ENCODE measurements at places on chromosomes 3 and 15.
A peak's percentile ranks its signal among the peaks of the same experiment; 100 is the strongest.

- DNase-seq: no peak
Observed at GRCh38 chr15:51814606-51815005, 14.8 kb upstream of the TMOD3 start.

GRCh38 chr3:127606981-127607595 is 8.9 kb downstream of the MCM2 start:
- DNase-seq: no peak

GRCh38 chr15:39543651-39544050 is 37.2 kb upstream of the THBS1 start:
- DNase-seq: no peak

GRCh38 chr3:89000886-89001285 is 106.5 kb upstream of the EPHA3 start:
- no peak for DNase-seq

- peak; percentile 75 for DNase-seq
Observed at GRCh38 chr3:42080453-42080872, 10.7 kb upstream of the TRAK1 start.

- DNase-seq: no peak
Observed at GRCh38 chr15:95902606-95903005, 427.9 kb upstream of the NR2F2 start.

- no peak for DNase-seq
Observed at GRCh38 chr3:27449530-27450150, 34.5 kb downstream of the SLC4A7 start.

DNA sequence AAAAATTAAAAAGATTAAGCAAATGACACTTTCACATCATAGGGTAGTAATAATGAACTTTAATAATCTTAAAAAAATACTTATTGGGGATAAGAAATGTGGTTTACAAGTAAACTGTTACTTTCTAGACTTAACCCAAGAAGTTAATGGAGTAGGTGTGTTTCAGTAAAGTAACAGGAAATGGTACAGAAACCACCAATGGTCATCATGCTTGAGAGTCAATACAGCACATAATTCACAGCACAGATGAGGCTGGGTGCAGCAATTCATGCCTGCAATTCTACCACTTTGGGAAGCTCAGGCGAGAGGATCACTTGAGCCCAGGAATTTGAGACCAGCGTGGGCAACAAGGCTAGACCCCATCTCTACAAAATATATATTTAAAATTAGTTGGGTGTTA is 11.5 kb upstream of the USP50 start:
- no peak for DNase-seq

- DNase-seq: no peak
Observed at GRCh38 chr15:23484870-23485269, 37.8 kb upstream of the GOLGA6L2 start.

GRCh38 chr3:15471861-15472260 is 44.5 kb downstream of the EAF1 start:
- no peak for DNase-seq

DNA sequence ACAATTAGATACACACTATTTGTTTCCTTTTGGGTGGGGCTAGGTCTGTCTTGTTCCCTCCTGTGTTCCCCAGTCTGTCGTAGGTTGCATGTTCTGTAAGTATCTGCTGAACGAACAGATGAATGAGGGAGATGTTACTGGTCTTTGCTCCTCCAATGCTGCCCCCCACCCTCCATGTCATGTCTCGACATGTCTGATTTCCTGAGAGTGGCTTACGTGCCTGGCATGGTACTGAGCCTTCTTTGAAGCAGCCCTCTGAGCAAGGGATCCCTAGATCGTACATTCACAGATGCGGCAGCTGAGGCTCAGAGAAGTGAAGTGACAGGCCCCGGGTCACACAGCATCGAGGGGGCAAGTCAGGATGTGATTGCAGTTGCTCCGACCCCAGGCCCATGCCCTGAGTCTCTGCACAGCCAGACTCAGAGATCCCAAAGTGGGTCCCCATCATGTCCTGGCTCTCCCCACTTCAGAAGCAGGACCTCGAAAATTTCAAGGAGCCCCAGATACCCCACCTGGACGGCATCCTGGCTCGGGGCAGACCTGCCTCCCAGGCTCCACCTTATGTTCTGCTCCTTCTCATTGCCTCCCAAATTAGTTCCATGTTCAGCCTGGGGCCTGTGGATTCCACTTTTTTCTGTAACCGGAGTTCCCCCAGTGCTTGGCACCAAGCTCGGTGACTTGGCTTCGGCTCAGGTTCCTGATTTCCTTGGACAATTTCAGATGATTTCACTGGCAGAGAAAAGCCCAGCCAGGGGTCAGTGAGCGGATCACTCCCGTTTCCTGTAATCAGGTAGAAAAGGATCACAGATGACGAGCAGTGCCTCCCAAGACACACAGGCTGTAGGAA is 24.7 kb downstream of the GOLGA6L2 start:
- DNase-seq: no peak

GRCh38 chr15:51776952-51777569 is 25.7 kb downstream of the TMOD2 start:
- peak; percentile 82 for DNase-seq

DNA sequence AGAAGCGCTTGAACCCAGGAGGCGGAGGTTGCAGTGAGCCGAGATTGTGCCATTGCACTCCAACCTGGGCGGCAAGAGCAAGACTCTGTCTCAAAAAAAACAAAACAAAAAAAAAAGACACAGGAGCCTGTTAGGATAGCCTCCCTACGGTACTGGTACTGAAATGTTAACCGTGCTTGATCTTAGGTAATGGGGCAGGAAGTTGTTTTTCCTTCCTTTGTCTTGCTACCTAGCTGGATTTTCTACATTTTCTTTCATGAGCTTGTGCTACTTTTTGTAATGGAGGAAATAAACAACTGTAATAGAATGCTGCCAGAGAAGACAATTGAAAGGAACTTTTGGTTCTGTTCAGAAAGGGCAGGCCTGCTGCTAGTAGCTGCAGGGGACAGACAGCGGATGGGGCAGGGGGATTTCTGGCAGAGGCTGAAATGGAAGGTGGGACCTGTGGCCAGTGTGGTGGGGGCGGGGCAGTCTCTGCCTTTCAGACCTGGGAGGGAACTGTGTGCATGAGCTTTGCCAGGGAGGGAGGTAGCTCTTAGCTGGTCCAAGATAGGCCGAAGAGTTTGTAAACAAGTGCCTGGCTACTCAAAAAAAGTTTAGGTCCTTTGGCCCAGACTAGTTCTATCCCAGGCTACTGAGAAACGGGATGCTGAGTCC is 49.0 kb upstream of the SEMA4B start:
- peak; percentile 67 for DNase-seq

GRCh38 chr3:13025090-13025489 is 48.1 kb downstream of the IQSEC1 start:
- peak; percentile 81 for DNase-seq

GRCh38 chr3:70703305-70704102 is 391.1 kb upstream of the MDFIC2 start:
- no peak for DNase-seq

DNA sequence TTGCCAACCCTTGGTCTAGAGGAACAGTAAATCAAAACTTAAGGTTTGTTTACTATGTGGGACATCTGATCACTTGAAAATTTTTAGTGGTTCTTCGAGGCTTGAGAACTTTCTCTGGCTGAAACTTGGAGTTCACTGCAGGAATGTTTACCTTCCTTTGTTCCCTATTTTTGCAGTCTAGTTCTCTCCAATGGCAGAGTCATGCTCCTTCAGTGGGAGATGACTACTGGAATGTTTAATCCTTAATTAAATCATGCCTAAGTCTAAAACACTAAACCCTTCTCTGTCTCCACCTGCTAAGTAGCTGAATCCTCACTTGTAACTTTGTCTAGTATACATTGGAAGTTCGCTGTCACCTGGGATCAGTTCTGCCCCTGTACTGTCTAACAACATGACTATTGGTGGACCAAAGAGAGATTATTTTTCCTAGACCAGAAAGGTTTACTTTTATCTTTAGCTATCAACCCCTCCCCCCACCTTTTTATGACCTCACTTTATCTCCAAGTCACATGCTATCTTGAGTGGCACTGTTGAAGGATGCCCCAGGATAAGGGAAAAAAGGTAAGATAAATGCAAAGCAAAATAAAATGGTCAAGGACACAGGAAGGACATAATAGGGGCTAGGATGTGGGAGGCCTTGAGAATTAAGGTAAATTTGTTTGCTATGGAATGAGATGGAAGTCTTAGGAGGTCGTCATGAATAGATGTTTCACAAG is 1.2 kb upstream of the ZNF609 start:
- no peak for DNase-seq

DNA sequence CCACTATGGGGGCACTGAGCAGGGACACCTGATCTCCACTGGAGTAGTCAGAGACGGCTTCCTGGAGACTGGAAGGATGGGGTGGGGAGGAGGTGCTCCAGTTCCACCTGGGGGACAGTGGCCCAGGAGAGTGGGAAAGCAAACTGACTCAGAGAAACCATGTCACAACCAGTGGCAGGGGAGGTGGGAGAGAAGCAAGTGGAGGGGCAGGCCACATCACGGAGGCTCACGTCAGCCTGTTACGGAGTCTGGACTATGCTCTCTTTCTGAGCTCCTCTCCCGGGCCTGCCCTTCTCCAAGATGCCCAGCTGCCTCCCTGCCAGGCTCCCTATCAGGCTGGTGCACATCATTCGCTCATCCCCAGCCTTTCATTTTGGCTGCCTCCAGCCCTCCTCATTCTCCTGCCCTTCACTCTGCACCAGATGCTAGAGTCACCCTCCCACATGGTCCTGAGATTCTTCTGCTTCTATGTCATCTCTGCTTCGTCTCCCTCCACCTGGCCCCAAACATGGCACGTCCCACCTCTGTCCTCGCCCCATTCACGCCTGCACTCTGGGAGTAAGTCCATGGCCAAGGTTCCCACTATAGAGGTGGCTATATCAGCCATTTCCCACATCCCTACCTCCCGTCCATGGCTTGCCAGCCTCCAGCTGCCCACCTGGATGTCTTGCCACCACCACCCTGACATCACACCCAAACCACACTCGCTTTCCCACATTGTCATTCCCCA is 100.3 kb downstream of the ADCY5 start:
- DNase-seq: peak; percentile 35

DNA sequence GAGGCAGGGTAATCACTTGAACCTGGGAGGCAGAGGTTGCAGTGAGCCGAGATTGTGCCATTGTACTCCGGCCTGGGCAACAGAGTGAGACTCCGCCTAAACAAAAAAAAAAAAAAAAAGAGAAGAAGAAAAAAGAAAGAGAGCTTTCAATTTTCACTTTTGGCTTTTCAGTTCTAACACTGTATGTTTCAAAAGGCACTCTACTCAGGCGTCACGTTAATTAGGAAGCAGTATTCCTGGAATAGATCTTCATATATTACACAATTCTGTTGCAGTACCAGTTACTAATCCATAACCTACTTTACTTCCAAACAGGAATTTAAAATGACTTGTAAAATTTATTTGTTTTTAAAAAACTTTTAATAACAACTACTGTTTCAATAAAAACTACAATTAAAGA is 131.7 kb upstream of the PLXND1 start:
- no peak for DNase-seq

Data from islet precursor cell (in vitro differentiated cells).